ENCODE measurements at places on chromosomes 12 and 14.
A peak's percentile ranks its signal among the peaks of the same experiment; 100 is the strongest.

GRCh38 chr12:101719566-101719965 is 19.7 kb downstream of the SYCP3 start:
- no peak for DNase-seq

DNA sequence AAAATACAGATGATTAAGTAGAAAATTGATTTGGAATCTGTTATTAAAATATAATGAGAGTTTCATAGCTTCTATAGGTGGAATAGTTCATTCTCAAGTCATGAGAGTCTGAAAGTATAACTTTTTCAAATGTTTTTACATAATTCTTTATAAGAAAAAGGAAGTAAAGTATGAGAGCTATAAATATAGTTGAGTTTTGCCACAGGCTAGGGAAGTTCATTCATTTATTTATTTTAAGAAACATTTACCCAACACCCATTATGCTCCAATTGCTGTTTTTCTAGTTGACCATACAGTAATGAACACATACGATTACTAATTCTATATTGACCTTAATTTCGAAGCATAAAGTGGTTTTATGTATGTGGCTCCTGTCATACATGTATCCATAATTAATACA is 24.8 kb downstream of the LRRIQ1 start:
- no peak for DNase-seq

DNA sequence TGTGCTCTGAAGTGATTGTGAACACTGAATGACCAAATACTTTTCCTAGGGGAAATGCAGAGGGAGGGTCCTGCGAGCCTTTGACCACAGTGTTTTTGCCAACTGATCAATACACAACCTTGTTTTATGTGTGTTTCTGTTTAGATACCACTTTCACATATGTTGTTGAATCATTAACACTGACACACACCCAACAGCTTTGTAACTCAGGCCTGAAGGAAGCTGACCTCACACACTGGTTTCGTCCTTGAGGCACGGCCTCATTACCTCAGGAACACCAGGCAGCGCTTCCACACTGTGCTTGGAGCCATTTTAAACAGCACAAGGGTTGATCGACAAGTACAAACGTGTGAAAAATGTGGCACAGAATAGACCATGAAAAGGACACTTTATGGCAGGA is 60.0 kb downstream of the PPFIBP1 start:
- DNase-seq, result no peak

DNA sequence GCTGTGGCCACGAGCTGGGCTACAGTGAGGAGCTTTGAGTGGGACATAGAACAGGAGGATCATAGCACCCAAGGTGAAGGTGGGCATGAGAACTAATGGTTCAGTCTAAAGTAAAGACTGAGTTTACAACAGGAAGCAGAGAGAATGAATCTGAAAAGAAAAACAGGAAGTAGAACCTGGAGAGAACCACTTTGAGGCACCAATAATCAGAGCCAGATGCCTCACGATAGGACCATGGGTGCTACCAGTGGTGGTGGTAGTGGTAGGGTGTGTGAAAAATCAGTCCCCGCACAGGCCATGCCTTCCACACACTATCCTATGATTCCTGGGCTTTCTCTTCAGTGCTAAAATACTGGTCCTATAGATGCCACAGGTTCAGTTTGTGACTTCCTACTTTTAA is 293.6 kb downstream of the AKAP6 start:
- DNase-seq, result no peak

DNA sequence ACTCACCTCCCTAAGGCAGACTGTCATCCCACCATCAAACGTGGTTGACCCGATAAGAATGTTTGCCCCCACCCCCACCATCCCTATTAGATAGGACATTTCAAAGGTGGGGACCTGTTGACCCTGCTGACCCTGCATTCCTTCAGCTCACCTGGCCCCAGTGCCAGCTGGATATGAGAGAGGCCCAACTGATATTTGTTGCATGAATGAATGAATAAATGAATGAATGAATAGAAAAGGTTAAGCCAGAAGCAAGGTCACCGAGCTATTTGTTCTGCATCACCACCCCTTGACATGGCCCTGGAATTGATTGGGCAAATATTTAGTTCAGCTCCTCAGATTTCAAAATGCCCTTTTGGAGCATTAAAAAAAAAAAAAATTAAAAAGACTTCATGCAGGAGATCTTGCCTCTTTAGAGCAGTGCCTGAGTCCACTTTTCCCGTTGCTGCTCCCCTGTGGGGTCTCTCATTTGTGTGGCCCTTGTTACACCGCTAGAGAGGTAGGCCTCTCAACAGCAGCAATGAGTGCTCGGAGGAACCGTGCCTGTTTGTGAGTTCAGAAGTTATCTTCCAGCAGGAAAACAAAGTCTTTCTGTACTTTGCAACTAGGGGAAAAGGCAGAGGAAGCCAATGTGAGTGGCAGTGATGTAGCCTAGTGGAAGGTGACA is 8.5 kb upstream of the SERPINA5 start:
- no peak for DNase-seq

GRCh38 chr12:49827401-49828099 is 663 bp downstream of the NCKAP5L start:
- peak; percentile 86 for DNase-seq

GRCh38 chr12:37565112-37565511 is 751.5 kb upstream of the ALG10B start:
- DNase-seq, result no peak

- no peak for DNase-seq
Measured at GRCh38 chr14:57822081-57822480, 43.8 kb downstream of the SLC35F4 start.

GRCh38 chr12:24138041-24138440 is 188.6 kb upstream of the SOX5 start:
- no peak for DNase-seq

- DNase-seq, result peak; percentile 81
Measured at GRCh38 chr12:6818222-6818621, 3.4 kb upstream of the GPR162 start.

DNA sequence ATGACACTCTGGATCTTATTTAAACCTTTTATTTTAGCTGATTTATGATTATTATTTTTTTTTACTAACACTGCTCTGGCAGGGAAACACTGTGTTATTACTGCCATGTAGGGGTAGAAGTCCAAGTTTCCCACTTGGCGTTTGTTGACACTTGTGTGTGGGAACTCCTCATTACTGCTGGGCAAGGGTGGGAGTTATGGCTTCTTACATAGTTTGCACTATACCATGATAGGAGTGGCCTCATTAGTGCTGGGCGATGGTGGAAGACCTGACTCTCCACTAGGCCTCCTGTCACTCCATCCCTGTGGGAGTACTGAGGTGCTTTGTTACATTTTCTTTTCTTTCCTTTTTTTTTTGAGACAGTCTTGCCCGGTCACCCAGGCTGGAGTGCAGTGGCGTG is 83.5 kb downstream of the BRMS1L start:
- no peak for DNase-seq

DNA sequence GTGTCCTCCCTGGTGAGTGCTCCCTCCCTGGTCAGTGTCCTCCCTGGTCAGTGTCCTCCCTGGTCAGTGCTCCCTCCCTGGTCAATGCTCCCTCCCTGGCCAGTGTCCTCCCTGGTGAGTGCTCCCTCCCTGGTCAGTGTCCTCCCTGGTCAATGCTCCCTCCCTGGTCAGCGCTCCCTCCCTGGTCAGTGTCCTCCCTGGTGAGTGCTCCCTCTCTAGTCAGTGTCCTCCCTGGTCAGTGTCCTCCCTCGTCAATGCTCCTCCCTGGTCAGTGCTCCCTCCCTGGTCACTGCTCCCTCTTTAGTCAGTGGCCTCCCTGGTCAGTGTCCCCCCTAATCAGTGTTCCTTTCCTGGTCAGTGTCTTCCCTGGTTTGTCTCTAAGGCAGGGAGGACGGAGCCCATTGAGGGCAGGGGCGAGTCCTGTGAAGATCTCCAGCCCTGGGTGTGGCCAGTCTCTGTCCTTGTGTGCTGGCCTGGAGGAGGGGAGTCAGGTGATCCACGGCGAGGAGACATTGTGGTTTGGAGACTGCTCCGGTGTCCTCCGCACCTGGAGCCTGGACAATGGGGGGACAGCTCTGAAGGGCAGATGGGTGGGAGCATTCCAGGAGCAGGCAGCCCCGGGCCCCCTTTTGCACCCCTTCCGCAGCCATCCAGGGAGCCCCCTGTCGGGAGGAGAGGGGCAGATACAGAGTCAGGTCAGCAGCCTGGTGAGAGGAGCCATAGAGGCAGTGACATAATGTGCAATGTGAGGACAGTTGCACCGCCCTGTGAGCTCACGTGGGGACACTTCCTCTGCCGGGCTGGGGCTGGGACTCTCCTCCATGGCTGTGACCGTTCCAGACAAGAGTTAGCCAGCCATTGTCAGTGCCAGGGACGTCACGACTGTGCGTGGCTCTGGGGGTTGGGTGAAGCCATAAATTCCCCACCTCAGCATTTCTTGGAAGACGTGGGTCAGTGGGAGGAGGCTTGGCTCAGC is 93.4 kb downstream of the ADGRD1 start:
- no peak for DNase-seq

GRCh38 chr12:78406828-78407227 is 457.7 kb upstream of the SYT1 start:
- no peak for DNase-seq

- DNase-seq, result no peak
Measured at GRCh38 chr12:117440384-117440783, 79.0 kb upstream of the NOS1 start.

- no peak for DNase-seq
Measured at GRCh38 chr12:102498471-102498870, 18.1 kb upstream of the IGF1 start.

- DNase-seq, result no peak
Measured at GRCh38 chr12:100868487-100868886, 73.9 kb downstream of the ANO4 start.

DNA sequence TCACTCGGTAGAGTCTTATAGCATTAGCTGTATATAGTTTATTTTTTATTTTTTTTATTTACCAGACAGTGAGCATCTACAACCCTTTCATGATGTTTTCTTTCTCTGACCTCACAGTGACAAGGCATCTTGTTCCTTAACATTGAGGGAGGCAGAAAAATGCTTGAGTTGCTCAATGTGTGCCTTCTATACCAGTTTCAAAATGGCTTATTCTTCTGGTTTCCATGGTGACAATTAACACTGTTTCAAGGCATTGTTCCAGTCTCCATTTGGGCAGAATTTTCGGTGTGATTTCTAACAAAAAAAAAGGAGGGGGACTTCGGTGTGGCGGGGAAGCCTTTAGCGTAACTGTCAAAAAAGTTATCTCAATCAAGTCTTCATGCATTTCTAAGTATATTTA is 209.7 kb upstream of the NPAS3 start:
- no peak for DNase-seq

DNA sequence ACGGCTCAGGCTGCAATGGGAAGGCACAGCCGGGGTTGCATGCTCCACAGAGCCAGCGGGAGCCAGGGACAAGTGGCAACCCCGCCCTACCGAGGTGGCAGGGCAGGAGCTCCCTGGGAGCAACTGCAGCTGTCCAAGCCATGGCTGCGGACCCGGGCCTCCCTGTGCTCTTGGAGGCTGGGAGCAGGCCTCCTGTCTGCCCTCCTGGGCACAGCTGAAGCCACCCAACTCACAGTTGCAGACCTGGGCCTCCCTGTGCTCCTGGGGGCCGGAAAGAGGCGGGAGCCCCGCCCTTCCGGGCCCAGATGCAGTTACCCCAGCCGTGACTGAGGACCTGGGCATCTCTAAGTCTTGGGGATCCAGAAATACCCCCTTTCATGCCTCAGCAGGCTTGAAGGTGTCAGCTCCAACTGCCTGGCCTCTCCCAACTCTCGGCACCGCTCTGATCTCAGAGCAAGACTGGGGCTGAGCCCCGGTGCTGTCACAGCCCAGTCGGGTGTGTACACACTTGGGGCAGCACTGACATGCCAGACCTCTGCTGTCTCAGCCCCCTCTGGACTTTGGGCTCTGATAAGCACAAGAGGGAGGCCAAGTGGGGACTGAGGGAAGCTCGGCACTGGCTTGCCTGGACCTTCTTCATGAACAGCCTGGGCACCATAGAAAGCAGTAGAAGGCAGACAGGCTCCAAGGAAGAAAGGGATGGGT is 7.5 kb upstream of the RASSF9 start:
- no peak for DNase-seq

- no peak for DNase-seq
Measured at GRCh38 chr14:95111507-95112164, 45.7 kb downstream of the DICER1 start.

DNA sequence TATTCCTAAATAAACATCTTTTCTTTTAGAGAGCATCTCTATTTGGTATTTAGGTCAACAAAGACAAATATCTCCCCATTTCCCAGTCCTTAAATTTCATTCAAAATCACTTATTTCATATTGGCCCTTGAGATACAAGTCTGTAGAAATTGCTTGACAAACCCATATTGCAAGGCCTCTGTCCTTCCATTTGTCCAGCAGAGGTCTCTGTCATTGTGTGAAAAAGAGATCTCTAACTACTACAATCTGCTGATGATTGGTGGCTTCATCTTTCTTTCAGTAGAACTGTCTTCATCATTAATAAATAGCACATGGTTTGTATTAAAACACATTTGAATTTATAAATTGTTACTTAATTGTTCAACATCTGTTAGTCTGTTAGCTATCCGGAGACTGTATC is 252.6 kb downstream of the ACSS3 start:
- no peak for DNase-seq

- DNase-seq, result no peak
Measured at GRCh38 chr12:105235281-105235731, 668 bp downstream of the APPL2 start.

DNA sequence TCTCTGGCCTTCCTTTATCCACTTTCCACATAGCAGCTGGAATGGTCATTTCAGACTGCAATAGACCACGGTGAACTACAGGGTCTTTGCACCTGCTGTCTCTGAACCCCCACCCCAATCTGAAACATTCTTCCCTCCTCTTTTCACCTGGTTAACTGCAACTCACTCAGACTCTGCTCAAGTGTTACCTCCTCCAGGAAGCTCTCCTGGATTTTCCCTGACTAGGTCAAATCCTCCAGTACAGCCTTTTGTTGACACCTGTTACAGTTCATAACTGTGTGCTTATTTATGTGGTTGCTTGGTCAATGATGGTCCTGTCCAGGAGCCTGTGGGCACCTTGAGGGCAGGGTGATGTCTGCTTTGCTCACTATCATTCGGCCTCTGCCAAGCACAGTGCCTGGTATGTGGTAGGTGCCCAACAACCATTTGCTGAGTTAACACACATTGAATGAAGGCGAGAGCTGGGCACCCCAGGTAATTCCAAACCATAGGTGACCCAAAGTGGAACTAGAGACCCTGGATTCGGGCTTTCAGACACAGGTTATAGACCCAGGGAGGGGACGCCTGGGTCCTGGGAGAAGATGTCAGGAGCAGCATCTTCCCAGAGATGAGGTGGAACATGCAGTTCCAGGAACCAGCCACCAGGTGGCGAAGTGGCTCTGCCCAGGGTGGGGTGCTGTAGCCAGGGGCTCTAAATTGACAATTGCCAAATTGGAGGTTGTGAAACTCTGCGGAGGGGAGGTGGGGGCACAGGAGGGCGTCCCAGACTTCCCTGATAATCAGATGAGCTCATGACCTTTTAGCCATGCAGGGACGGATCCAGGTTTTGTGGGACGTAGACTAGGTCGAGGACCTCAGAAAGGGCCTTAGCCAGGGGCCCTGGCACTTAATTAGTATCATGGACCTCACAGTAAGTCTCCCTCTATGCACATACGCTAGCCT is 28.1 kb downstream of the TRPV4 start:
- peak; percentile 56 for DNase-seq

GRCh38 chr12:28938056-28938455 is 211.0 kb upstream of the FAR2 start:
- no peak for DNase-seq
